GM20000 (cell line): ENCODE measurements at places on chromosomes 11 and 22.
A peak's percentile ranks its signal among the peaks of the same experiment; 100 is the strongest.

GRCh38 chr22:50035131-50035881, 22.7 kb upstream of the IL17REL start:
- peak; percentile 32 for DNase-seq

DNA sequence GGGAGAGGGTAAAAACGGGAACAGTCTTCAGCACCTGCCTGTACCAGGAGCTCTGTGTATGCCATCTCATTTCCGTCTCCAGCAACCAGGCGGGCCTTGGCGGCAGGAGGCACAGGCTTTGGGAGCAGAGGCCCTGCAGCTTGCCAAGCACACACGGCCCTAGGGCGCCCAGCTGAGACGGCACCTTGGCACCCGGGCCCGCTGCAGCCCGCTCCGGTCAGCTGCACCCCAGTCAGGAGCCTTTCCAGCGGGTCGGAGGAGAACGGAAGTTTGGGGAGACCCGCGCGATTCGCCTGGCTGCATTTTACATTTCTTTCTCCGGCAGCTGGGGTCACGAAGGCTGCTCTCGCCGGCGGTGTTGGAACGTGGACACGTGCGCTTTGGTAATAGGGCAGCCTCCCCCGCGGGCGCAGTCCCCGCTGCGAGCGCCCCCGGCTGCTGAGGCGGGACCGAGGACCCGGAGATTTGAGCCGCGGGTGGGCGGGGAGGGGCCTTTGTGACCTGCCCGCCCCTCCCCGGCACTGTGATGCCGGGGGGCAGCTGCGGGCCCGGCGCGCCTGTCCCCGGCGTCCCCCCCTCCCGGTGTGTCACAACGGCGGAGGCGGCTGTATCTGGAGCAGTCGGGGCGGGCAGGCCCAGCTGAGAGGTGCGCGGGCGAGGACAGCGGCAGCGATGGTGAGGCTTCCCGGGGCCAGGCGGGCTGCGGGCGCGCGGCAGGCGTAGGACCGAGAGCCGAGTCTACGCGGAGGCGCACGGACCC, at the start of gene TUBA8:
TUBA8 (plus strand) TSS at position 616 of the 760 bp plus-strand sequence; CDS start at position 673, 57 bp downstream.
- peak; percentile 66 for DNase-seq

- DNase-seq, result no peak
Observed at GRCh38 chr11:27592098-27592780, 85.7 kb upstream of the LIN7C start.

DNA sequence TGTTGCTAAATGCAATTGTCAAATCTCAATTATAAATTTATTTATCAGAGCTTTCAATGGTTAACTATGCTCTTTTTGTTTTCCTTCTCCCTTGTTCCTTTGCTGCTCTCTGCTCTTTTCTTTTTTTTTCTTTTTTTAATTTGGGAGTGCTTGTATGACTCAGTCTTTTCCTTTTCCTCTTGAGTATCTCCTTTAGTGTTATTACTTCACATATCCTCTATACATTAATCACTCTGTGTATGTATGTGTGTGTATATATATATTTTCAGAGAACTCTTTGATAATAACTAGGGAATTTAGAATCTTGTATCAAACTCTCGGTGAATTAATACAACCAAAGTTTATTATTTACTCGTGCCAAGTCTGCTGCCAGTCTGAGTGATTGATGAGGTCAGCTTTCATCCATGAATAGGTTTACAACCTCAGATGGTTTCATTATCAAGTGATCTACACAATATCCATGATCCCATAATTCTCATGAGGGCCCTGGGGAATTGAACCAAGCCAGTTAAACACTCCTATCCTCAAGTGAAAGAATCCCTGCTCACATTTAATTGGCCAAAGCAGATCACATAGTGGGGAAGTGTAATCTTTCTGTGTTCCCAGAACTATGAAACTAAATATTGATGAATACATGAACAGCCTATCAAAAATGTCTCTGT, 743.4 kb upstream of the CNTN5 start:
- DNase-seq, result no peak

- no peak for DNase-seq
Observed at GRCh38 chr11:70570693-70571395, 172.5 kb downstream of the CTTN start.

DNA sequence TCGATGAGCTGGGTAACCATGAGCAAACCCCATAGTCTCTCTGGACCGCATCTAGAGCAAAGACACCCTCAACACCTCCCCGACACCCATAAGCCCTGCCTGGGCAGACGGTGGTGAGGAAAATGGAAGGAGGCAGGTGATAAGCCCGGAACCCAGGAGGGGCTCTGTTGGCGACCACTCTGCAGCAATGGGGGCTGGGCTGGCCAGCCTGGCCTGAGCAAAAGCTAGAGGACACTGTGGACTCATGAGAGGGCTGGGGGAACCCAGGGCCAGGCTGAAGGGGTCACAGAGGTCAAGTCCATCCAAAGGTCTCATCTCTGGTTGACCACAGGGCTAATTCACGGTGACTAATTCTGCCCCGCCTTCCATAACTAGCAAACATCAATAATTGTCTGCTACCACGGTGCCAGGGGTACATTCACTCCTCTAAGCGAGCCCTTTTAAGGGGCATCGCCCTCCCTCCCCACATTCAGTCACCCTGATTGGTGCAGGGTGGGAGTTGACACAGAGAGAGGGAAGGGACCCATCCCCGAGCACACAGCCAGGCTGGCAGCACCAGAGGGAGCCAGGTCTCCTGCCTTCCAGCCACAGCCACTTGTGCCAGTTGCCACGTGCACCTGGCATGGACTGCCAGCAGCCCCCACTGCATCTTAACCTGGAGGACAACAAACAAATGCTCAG, 4.0 kb downstream of the PYGM start:
- DNase-seq, result no peak

- DNase-seq, result no peak
Observed at GRCh38 chr11:101717619-101718018, 133.8 kb upstream of the TRPC6 start.

GRCh38 chr11:61079416-61080150, 22.7 kb upstream of the CD5 start:
- DNase-seq, result no peak

DNA sequence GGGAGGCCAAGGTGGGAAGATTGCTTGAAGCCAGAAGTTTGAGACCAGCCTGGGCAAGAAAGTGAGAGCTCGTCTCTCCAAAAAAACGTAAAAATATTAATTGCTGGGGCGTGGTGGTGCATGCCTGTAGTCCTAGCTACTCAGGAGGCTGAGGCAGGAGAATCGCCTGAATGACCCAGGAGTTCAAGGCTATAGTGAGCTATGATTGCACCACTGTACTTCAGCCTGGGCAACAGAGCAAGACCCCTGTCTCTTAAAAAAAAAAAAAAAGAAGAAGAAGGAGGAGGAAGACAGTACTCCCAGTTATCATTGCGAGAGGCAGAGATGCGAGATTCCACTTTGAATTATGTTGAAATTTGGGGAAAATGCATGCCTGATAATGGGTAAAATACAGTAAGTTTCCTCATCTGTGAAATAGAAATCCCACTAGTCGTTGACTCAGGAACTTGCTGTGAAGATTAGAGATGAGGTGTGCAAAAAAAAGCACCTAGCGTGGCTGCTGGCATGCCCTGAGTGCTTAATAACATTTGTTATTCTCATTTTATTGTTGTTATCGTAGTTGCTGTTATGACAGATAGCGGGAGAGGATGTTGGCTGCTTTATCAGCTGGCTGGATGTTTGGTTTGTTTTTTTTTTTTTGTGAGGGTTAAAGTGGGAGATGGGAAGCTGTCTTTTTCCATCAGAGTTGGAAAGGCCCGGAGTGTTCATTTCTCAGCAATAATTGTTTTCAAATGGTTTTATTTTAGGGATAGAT, 33.4 kb downstream of the BCR start:
- no peak for DNase-seq
